ENCODE measurements at places on chromosomes 7 and 10.

DNA sequence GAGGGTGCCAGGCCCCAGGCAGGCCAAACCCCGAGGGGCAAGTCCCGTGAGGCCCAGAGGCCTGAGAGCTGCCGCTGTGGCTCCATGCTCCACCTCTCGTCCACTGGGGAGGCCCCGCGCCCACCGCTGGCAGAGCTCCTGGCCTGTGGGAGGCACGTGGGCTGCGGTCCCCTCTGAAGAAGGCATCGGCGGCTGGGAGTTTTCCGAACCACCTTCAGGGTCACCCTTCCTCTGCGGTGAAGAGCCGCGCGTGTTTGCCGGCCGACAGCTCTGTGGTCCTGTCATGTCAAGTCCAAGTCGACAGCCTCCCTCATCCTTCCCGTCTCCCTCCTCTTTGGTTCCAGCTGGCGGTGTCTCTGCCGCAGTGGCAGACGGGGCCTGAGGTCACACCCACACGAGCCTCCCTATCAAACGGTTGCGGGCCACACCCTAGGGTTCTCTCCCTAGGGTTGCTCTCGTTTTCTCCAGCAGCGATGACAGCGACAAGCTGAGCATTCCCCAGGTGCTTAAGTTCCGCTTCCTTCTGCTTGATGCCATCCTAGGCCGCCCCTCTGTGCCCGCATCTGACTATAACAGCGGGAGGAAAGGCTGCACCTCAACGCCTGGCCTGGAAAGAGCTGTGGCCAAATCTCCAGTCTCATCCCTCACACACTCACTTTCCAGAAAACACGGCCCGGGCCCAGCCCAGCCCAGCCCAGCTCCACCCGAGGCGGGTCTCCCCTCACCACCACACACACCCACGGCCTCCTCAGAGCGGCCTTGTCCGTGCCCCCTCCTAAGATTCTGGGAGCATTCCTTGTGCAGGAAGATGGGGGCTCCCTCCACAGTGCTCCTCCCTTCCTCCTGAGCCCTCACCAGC is 185.0 kb downstream of the ELFN1 start:
- DNase-seq, result peak; percentile 53

DNA sequence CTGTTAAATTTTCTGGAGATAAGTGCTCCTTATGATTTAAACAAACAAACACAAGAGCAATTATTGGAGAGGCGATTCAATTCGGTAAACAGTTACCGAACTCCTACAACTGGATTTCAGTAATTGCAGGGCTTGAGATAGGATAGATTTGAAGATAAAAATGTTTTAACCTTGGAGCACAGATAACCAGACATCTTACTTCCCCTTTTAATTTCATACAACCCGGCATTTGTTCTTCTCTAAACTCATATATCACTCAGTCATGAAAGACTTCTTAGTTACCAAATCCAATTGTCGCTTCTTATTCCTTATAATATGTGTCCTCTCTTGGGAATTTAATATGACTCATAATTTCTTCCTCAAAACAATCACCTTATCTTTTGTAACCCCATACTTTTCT is 235.9 kb upstream of the CSTF2T start:
- no peak for DNase-seq

DNA sequence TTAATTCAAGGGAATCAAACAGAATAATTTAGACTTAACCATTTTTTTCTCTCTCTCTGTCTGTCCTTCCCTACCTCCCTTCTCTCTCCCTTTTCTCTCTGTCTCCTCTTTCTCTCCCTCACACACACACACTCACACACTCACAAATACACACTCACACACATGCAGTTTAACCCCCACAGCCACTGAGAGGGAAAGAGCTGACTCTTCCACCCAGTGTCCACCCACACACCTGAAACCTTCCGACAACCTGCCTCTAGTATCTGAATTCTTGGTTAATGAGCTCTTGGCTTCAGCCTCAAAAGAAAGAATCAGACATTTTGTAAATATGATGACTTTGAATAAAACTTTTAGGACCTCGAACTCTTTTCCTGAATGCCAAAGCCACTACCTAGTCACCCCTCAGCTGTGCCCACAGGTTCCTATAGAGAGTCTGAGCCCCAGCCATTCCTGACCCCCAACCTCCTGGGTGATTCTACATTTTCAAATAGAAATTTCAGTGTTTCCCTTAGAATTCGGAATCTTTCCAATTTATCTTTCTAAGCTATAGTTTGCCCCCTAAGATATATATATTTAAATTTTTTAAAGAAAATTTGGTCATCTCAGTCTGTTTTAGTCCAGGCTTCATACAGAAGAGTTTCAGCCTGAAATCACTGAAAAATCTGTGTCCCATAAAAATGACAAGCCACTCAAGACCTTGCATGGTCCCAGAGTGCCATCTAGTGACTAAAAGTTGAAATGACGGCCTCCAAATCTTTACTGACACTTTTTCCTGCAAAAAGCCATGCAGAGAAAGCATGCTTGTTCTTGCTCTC is 202.8 kb downstream of the IPMK start:
- no peak for DNase-seq

GRCh38 chr7:151558575-151558974 is 38.9 kb upstream of the RHEB start:
- DNase-seq, result no peak

DNA sequence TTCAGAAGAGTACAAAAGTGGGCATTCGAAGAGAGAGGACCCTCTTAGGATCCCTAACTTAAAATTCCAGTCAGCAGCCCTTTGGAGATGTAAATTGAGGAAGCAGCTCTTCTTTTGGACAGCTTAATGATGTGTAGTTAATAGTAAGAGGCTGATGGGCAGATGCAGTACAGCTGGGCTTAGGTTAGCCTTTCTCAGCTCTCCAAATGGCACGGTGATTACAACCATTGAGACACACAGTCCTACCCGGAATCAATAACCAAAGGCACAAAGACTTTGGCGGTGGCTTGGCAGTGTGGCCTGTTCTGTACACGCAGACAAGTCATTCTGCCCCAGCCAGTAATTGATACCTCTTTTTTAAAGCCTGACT is 26.8 kb downstream of the GAD2 start:
- no peak for DNase-seq

DNA sequence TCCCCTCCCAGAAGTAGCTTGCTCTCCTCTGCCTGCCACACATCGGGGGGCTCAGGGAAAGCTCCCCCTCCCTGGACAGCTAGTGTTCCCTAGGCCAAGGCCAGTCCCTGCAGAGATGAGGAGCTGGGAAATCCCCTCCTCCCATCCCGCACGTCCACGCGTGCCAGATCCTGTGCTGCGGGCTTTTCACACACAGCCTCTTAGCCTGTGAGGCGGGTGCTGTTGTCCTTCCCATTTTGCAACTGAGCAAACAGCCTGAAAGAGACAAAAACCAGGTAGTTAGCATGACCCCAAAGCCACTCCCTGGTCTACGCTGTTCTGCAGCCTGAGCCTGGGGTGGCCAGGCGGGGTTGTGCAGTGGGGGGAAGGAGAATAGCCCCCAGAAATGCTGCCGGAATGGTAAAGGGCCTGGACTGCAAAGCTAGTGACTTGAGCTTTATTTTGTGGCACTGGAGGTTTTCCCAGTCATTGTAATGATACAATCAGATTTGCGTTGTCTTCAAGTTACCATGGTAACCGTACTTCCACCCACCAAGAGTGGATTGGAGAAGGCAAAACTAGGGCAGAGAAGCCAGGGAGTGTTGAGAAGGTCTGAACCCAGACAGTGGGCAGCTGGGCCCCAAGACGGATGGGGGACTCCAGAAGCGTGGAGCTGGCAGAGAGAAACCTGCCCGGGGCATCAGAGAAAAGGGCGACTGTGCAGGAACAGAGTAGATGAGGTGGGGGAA is 98.6 kb upstream of the KCTD7 start:
- no peak for DNase-seq

- peak; percentile 66 for DNase-seq
These were observed 45.9 kb upstream of the TMEM72 start for GRCh38 chr10:44865289-44865671.

DNA sequence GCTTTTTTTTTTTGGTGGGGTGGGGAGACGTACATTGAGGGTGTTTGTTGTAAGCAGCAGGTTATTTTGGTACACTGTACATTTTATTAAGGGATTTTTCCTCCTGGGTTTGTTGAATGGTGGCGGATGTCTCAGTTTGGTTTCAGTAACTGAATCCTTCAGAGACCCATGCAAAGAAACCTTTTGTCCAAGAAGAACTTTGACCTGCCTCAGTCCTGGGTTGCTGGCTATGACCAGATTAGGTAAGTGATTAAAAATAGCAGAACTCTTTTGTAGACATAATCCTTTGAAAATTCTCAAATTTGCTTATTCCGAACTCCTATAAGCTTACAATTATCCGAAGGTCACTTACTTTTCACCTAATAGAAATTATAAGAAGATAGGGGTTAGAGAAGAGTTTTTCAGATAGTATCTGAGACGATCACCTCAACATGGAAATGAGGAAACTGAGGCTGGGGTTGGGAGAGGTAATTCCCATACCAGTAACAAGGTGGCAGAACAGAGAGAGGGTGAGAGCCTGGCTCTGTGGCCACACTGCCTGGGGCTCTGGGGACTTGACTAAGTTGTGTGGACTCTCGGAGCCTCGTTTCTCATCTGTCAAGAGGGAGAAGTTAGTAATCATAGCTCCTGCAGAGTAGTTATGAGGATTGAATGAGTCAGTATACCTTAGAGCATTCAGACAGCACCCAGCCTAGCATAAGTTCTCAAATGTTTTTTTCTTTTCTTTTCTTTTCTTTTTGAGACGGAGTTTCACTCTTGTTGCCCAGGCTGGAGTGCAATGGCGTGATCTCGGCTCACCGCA is 87.4 kb downstream of the CCNY start:
- no peak for DNase-seq

- DNase-seq, result no peak
These were observed 19.6 kb downstream of the SGMS1 start for GRCh38 chr10:50604049-50604640.

- DNase-seq, result no peak
These were observed 105.4 kb upstream of the ADO start for GRCh38 chr10:62699148-62699547.

- no peak for DNase-seq
These were observed 38.7 kb downstream of the CDK6 start for GRCh38 chr7:92797693-92798092.

GRCh38 chr10:133527771-133528271 is 658 bp downstream of the CYP2E1 start:
- no peak for DNase-seq

GRCh38 chr10:73131301-73131700 is 21.0 kb downstream of the NUDT13 start:
- no peak for DNase-seq

DNA sequence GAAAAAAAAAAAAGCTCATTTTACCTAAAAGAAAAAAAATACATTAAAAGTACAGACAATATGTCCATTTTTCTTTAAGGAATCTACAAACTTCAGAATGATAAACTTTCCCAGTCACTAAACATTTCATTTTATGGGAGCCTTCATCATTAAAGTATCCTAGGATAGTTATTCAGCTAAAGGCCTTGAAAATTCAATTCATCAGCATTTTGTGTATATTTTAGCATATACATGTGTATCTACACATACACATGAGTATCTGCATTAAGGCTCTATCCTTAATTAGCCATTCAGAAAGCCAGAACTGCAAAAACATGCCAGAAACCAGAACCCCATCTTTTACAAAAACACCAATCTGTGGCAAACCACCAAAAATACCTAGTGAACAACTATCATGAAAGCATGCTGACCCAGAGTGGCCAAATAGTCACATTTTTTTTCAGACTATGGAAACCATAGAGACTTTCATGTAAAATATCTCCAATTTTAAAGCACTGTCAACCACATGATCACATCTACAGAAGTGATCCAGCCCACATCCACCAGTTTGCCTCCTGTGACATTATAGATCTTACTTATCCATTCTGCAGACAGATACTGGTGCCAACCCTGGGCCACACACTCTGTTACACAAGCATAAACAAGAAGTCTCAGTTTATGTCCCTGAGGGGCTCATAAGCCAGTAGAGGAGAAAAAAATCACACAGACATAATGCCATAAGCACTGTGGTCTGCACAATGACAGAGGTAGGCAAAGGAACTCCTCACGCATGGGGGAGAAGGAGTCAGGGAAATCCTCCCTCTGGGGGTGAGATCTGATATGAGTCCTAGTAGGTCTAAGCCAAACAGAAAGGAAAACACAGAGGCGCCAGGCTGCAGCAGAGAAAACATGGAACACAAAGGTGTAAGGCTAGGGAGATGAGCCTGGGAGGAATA is 79.2 kb downstream of the SRPK2 start:
- no peak for DNase-seq

GRCh38 chr7:30164567-30164966 is 29.8 kb downstream of the MTURN start:
- DNase-seq, result no peak

- DNase-seq, result no peak
These were observed 11.3 kb upstream of the HABP2 start for GRCh38 chr10:113541549-113541927.

DNA sequence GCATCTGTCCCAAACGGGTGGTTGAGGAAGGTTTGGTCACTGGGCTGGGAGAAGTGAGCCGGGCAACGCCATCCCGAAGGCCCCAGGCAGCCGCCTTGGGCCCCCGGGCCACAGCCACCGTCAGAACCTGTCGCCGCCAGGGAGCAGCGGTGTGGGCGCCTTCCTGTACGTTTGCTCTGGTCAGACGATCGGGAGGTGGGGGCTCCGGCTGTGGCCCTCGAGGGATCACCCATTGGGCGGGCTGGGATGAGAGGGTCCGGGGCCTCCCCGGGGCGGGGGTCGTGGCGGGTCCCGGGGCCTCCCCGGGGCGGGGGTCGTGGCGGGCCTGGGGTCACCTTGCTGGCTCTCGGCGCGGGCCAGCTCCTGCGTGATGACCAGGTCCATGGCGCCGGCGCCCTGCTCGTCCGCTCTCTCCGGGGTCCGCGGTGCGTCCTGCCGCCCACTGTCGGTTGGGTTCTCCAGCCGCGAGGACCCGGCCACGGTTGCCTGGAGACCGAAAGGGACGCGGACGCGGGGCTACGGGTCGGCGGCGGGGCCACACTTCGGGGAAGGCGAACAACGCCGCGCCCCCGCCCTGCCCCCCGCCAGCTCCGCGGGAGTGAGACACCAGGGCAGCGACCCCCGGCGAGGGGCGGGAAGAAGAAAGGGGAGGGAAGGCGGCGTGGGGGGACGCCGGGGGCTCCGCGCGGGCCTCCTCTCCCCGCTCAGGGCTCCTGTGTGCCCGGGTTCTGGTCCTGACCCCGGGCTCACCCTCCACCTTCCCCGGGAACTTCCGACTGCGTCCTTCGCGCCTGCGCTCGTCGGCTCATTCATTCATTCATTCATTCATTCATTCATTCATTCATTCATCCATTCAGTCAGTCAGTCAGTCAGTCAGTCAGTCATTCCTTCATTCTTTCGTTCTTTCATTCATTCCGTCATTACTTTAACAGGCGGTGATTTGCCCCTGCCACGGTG is at the start of gene CFAP46:
Gene CFAP46 (minus strand): TSS at position 470 of the 957 bp plus-strand sequence. CDS start 86 bp downstream, at position 384.
- DNase-seq, result peak; percentile 87
